Upper lobe of left lung (tissue), 6 donors: ENCODE measurements at places on chromosomes 2 and 18.

DNA sequence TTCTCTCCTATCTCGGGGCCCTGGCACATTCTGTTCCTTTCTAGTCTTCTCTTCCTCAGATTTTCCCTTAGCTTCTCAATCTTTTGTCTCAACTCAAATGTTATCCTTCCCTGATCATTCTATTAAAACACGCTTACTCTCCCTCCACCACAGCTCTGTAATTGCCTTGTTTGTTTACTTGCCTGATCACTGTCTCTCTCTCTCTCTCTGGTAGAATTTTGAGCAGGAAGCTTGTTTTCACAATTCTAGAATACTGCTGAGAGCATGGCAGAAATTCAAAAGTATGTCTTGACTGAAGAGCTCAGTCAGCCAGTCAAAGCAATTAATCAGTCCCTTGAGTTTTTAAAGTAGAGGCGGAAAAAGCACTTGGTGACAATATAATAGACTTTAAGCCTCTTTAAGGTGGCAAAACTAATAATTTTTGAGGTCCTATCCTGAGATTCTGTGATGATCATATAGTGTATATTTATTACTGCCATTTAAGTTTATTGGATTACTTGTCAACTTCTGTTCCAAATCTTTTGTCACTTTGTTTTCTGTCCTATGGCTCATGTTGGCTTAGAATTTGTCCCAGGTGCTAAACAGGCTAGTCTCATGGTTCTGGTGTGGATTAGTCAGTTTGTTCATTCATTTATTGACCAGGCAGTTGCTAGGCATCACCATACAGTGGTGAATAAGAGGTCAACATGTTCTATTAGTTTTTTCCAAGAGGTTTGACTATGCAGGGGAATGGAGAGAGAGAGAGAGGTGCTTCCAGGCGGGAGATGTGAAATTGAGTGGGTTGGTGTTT lies 2.3 kb downstream of the PSMD1 start:
- DNase-seq: no peak

DNA sequence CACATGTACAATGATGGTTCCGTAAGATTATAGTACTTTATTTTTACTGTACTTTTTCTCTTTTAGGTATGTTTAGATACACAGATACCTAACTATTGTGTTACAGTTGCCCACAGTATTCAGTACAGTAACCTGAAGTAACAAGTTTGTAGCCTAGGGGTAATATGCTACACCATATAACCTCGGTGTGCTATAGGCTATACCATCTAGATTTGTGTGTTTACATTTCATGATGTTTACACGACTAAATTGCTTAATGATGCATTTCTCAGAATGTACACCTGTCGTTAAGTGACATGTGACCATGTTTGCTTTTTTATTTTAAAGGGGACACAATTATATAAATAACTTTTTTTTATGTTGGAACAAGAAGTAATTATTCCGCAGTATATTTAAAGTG lies 34.5 kb downstream of the PIK3C3 start:
- DNase-seq: no peak

GRCh38 chr2:171327043-171327496 lies 106.7 kb downstream of the METTL8 start:
- no peak for DNase-seq

DNA sequence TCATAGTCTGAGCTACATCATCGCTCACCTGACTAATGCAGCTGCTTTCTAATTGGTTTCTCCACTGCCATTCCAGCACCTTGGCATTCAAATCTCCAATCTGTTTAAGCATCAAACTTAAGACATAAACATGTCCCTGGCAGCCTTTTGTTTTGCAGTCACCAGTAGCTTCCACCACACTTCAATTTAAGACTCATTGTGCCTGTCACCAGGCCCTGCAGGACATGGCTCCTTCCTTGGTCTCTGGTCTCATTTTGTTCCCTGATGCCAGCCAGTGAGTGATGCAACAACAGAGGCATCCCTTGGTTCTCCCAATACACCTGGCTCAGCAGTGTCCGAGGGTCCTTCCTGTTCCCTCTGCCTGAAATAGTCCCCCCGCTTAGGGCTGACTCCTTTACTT lies 292.4 kb upstream of the PXDN start:
- no peak for DNase-seq

- peak; percentile 92 for DNase-seq
Observed at GRCh38 chr2:158457092-158457825, 507 bp downstream of the PKP4 start.

- DNase-seq: no peak
Observed at GRCh38 chr2:217538719-217539118, 464.1 kb downstream of the TNS1 start.

DNA sequence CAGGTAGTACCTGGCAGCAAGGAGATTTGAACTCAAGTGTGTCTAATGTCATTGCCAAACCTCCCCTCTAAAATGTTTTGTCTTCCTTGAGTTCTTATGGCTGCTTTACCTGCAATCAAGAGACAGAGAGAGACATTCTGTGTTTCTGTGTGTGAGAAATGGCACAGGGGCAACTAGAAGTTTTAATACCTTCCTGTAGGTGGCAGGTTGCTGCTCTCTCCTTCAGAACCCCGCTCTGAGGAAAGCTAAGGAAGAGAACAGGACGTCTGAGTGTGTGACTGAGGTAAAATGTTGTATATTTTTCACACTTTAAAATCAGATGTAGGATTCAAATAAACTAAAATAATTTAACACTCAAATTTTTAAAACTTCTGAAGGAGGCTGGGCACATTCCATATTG lies 19.2 kb downstream of the DTNA start:
- no peak for DNase-seq

DNA sequence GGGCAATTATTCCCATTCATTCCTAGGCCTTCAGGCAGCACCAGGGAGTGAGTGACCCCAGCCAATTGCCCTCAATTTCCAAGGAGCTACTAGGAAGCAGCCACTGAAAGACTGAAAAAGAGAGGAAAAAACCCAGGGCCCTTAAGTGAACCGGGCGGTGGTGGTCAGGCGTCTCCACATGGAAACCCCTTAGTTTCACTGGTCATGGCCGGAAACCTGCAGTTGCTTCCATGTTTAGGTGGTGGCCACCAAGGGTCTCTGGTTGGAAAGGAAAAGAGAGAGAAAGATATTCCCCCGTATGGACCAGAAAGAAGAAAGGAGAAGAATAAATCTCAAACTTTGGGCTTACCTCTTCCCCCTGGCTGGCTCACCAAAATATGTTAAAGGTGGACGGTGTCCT lies 64.9 kb downstream of the GALR1 start:
- DNase-seq: no peak

DNA sequence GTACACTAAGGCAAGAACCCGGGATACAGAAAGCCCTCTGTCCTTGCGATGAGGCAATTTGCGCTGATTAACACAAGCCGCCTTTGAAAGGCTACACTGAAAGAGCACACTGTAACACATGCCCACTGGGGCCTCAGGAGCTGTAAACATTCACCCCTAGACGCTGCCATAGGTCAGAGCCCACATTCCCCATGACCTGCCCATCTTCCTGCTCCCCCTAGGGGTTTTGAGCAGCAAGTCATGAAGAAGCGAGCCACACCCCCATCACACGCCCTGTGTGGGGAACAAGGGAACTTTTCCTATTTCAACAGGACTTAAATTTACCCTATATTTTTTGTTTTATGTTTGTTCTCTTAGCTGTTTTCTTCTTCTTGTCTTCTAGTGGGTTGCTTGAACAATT lies 47.8 kb upstream of the SLC4A10 start:
- DNase-seq: no peak

GRCh38 chr2:30446602-30447148 lies 371 bp upstream of the LCLAT1 start:
- no peak for DNase-seq

DNA sequence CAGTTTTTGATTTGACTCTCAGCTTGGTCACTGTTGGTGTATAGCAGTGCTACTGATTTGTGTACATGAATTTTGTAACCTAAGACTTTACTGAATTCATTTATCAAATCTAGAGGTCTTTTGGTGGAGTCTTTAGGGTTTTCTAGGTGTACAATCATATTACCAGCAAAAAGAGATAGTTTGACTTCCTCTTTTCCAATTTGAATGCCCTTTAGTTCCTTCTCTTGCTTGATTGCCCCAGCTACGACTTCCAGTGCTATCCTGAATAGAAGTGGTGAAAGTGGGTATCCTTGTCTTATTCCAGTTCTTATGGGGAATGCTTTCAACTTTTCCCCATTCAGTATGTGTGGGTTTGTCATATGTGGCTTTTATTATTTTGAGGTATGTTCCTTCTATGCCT lies 312.9 kb upstream of the REV1 start:
- DNase-seq: no peak

GRCh38 chr2:68833162-68833561 lies 38.0 kb downstream of the BMP10 start:
- DNase-seq: no peak

DNA sequence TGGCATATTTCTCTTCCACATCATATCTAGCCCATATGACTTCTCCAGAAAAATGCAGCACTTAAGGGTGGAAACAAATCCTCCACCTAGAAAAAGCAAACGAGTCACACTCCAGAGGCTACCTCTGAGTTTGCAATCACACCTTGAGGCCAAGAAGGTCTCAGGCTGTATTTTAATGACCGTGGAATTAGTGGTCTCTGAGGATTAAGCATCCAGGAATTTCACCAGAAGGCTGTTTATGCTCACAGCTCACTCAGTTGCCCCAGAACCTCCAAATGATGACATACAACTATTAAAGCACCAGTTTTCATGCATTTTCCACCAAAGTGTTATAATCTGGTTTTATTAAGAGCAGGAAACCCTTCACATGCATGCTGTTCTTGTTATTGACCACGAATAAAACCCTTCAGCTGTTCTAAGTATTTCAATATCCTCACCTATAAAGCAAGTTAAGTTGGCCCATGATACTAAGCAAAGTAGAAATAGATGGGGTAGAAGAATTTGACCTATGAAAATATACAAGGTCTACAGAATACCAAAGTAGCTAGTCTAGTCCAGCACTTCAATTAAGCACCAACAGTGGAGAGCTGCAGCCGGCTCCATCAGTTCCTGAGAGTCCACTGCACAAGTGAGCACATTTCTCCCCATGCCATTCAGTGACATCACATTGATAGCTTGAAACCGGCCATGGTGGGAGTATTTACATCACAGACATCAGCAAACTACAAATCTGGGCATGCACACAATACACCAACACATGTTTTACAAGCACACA lies 39.5 kb upstream of the SLC14A1 start:
- no peak for DNase-seq

DNA sequence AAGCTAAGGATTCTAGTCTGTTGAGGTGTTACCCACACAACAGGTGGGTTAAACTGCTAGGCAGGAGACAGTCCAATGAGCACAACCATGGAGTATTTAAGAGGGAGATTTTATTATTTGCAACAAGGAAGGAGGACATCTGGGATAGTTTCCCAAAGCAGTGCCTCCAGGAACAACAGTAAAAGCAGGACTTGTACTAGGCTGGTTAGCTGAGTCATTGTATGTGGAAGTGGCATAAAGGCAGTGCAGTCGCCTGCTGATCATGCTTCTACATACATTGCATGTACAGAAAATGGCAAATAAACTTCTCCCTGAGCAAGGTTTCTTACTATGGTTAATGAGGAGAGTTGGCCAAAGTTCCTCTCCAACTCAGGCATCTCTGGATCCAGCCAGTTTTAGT lies 46.1 kb upstream of the CYTIP start:
- DNase-seq: no peak

DNA sequence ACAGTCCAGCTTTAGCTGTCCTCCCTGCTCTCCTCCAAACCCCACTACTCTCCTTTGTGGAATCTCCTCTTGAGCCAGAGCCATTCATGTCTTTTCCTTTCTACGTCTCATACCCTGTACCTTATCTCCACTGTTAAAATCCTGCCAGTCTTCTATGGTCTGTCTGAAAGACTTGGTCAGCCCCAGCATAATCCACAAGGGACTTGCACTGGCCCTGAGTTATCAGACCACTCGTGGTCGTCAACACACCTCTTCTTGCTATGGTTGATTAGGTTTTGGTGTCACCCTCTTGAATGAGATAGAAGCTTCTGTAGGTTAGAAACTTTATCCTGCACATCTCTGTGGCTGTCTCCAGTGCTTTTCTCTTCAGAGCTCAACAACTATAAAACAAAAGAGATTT lies 56.8 kb downstream of the MYO1B start:
- DNase-seq: no peak

- DNase-seq: no peak
Observed at GRCh38 chr2:231348173-231348572, 47.3 kb upstream of the B3GNT7 start.

- no peak for DNase-seq
Observed at GRCh38 chr2:88933980-88934379, 242.5 kb downstream of the RPIA start.

DNA sequence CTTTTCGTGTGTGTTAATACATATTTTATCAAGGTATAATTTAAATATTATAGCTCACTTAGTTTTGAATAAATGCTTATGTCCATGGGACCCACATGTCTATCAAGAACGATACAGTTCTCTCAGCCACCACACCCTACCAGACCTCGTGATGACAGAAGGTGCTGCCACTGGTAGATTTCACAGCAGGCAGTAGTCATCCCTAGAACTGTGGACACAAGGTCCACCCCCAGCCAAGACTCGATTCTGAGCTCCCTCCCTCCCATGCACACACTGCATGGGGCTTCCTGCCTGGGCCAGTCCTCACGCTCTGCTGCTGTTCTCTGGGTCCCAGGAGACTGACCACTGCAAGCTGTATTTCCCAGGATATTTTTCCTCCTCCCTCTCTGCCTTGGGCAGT lies 26.5 kb upstream of the CREB1 start:
- DNase-seq: peak; percentile 40

DNA sequence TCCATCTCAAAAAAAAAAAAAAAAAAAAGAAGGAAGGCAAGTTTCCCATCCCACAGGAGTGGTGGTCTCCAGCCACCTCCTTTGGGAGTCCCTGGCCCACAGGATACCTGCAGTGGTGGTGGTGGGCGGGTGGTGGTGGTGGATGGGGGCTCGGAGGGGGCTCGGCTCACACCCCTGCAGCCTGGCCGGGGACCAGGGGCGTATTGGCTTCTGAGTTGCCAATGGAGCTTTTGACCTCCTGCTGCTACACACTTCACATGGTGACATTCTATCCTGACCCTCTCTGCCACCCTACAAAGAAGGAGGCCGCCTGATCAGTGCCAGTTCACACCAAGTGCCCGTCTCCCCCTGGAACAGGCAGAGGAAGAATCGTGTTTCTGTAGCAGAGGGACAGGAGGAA lies 119.6 kb downstream of the NFATC1 start:
- DNase-seq: no peak

- no peak for DNase-seq
Observed at GRCh38 chr2:41061356-41061755, 609.5 kb upstream of the SLC8A1 start.

DNA sequence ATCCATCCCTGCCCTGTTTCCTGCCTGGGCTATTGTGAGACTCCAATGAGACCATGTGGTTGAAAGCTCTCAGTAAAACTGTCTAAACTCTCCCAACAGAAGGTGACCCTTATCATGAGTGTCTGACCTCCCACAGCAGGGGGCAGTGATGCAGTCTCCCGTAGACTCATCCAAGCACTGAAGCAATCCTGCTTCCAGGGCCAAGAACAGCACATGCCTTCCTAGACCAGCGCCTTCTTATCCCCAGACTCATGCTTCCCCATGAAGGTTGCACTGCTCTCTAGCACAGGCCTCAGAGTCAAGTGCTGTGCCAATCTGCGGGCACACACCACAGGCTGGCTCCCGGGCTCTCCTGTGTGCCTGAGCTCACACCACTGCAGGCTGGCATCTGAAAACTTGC lies 112.3 kb downstream of the TNS1 start:
- DNase-seq: no peak

GRCh38 chr2:160918906-160919503 lies 241.2 kb upstream of the TANK start:
- peak; percentile 80 for DNase-seq

GRCh38 chr2:8620611-8621382 lies 61.1 kb upstream of the ID2 start:
- no peak for DNase-seq

- no peak for DNase-seq
Observed at GRCh38 chr2:28364610-28365009, 28.0 kb upstream of the FOSL2 start.
